GM04504 (cell line): ENCODE measurements at places on chromosomes 3 and 15.

DNA sequence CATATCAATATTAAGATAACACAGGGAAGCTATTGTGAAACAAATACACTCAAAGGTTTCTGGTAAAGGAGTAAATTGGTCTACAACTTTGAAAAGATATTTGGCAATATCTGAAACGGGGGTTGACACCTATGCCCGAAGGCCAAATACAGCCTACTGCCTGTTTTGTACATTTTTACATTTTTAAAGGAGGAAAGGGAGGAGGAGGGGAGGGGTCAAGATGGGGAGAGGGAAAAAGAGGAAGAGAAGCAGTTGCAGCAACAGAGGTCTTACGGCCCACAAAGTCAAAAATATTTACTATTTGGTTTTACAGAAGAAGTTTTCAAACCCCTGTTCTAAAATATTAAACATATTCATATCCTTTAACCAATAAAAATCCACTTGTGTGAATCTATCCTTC lies 94.2 kb downstream of the FMN1 start:
- no peak for DNase-seq

- DNase-seq, result no peak
These were observed at the start of gene BOC for GRCh38 chr3:113211330-113212149. BOC (plus strand) TSS chr3:113211557; CDS start chr3:113249803, 38,246 bp downstream.

- no peak for DNase-seq
These were observed 1077.0 kb downstream of the ROBO1 start for GRCh38 chr3:78690766-78691165.

DNA sequence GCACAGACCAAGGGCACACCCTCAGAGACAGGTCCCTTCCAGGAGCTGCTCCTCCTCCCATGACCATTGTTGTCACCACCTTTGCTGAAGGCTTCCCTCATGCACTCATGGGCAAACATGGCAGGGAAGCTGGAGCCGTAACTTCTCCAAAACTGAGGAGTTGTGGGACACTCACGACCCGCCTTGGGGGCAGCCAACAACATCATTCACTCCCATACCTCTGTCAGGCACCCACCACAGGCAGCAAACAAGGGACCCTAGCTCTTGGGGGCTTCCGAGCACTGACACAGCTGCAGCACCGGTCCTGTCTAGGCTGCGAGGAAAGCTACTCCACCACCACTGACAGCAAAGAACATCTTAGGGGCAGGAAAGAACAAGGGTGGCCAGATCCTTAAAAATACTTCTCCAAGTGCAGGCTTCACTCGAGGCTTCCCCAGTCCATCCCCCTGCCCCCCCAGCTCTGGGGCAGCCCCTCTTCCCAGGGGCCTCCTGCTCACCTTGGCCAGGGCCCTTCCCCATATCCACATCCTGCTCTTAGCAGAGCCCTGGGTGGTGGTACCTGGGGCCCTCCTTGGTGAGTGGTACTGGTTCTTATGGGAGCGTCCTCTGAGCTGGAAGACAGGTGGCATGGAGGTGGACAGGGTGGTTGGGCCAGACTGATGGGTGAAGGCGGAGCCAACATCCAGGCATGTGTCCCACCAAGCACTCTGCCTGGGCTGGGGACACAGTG lies 28.0 kb upstream of the DUSP7 start:
- DNase-seq, result no peak

- DNase-seq, result no peak
These were observed 15.3 kb upstream of the PARP14 start for GRCh38 chr3:122665226-122665786.

DNA sequence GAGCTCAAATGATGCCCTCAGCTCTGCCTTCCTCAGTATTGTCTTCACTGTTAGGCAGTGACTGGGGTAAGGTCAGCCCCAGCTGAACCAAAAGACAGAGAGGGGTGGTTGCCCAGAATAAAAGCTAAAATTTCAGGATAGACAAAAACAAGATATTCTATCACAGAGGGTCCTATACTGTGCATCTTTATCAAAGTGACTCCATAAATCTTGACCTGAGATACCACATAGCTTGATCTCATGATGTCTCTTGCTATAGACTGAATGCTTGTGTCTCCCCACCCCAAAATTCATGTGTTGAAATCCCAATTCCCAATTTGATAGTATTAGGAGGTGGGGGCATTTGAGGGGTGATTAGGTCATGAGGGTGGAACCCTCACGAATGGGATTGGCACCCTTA lies 30.4 kb downstream of the EIF1B start:
- no peak for DNase-seq

GRCh38 chr15:74432968-74433591 lies 678 bp downstream of the SEMA7A start:
- DNase-seq, result no peak
